ENCODE measurements at places on chromosomes 2 and 18.

DNA sequence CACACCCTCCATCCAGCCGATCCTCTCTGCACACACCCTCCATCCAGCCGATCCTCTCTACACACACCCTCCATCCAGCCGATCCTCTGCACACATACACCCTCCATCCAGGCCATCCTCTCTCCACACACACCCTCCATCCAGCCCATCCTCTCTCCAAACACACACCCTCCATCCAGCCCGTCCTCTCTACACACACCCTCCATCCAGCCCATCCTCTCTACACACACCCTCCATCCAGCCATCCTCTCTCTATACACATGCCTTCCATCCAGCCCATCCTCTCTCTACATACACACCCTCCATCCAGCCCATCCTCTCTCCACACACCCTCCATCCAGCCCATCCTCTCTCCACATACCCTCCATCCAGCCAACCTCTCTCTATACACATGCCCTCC lies 83.1 kb downstream of the EIPR1 start:
- no peaks in the 10 kb centered on the region for H3K36me3 ChIP-seq
- H3K27me3 ChIP-seq: no peaks in the 10 kb centered on the region
- no peak overlapping the region for H3K27ac ChIP-seq
- no peaks in the 10 kb centered on the region for H3K4me1 ChIP-seq

DNA sequence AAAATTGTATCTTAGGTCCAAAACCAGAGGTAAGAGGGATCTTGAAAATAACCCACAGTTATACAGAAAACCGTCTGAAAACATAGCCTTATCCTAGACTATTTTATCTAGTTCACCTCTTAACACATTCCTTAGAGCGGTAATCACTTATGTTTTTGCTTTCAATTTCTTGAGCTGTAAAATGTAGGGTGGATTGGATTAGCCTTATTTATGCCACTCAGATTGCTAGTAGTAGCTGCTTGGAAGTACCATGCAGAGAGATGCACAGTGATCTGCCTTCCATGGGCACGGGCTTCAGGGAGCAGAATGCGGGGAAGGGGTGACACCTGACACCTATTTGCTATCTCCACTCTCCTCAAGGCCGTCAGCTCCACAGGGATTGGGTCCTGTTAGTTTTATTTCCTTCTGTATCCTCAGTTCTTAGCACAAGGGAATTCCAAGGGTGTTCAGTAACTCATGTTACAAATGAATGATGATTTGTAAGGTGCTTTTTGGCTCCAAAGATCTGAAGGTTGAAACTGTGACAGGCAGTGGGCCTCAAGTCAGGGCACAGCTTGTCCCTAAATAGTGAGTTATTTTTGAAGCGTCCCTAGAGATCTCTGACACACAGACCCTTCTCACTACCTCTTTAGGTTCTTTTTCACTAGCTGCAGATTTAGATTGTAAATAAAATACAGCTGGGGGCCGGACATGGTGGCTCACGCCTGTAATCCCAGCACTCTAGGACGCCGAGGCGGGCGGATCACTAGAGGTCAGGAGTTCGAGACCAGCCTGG lies 64.0 kb upstream of the PMAIP1 start:
- no peaks in the 10 kb centered on the region for H3K4me1 ChIP-seq
- no peaks in the 10 kb centered on the region for H3K27me3 ChIP-seq
- H3K27ac ChIP-seq: no peak overlapping the region
- no peaks in the 10 kb centered on the region for H3K36me3 ChIP-seq

GRCh38 chr2:27323596-27324285 lies 844 bp upstream of the MPV17 start:
- H3K27me3 ChIP-seq: no peaks in the 10 kb centered on the region
- peak overlapping the region; percentile 83 for H3K27ac ChIP-seq
- DNase-seq: no peak
- H3K4me3 ChIP-seq: peak overlapping the region; percentile 79

GRCh38 chr2:212145121-212145520 lies 393.5 kb downstream of the ERBB4 start:
- H3K4me3 ChIP-seq: no peak overlapping the region
- no peak overlapping the region for H3K27ac ChIP-seq
- no peaks in the 10 kb centered on the region for H3K27me3 ChIP-seq
